ENCODE measurements at places on chromosomes 16 and 17.

DNA sequence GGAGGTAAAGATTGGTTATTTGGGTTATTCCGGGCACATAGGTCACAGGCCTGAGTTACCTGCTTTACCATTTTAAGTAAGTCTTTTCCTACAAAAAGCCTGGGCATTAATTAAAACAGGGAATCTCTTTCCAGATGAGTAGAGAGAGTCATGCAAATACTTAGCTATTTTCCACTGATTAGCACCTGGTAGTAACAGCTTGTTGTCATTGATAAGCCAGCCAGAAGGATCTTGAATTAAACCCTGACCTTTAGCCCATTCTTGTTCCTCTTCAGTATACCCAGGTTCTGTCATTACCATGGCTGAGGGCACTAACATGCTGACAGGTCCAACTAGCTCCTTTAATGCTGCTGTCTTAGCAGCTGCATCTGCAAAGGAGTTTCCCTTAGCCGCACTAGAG, 44.4 kb upstream of the ARL4D start:
- DNase-seq: no peak

DNA sequence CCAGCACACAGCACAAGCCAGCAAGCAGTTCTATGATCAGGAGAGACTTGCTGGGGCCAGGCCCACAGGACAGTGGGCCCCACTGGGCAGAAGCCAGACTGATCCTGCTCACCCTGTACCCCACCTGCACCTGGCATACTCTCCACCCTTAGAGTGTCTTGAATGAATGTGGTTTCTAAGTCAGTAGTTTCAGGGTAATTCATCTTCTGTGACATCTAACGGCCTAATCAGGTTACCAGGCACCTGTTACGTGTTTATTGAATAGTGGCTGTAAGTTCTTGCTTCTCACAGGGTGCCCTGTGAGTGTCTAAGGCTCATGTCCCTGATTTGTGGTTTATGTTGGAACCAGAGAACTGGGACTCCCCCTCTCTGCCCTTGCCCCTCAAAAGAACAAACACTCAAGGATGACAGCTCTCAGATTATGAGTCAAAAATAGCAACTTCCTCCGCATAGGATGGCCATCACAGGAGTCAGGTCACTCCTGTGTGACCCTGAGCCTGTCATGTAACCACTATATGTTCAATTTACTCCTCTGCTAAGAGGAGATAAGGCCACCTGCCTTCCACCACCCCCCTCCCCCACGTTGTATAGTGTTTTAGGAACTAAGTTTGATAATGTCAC, 7.0 kb upstream of the OR2C1 start:
- no peak for DNase-seq

DNA sequence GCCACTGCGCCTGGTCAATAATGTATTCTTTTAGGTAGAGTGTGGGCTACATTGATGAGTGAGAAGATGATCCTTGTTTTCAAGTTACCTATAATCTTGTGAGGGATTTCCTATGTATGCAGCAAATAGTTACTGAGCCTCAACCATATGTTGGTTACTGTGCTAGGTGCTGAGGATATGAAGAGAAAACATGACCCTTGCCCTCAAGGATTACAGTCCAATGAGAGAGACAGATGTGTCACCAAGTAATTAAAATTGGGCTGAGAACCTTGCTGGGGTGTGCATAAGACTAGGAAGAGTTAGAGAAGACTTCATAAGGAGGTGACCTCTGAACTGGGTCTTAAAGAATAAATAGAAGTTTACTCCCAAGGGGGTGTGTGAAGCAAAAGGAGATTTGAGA, 7.4 kb downstream of the POLR2A start:
- DNase-seq: no peak

GRCh38 chr17:42247734-42248133, 28.5 kb downstream of the STAT5B start:
- peak; percentile 35 for DNase-seq

- no peak for DNase-seq
These were observed 92.0 kb upstream of the CDH5 start for GRCh38 chr16:66274335-66275110.

- DNase-seq: no peak
These were observed 1.6 kb downstream of the HIC1 start for GRCh38 chr17:2056206-2057174.

DNA sequence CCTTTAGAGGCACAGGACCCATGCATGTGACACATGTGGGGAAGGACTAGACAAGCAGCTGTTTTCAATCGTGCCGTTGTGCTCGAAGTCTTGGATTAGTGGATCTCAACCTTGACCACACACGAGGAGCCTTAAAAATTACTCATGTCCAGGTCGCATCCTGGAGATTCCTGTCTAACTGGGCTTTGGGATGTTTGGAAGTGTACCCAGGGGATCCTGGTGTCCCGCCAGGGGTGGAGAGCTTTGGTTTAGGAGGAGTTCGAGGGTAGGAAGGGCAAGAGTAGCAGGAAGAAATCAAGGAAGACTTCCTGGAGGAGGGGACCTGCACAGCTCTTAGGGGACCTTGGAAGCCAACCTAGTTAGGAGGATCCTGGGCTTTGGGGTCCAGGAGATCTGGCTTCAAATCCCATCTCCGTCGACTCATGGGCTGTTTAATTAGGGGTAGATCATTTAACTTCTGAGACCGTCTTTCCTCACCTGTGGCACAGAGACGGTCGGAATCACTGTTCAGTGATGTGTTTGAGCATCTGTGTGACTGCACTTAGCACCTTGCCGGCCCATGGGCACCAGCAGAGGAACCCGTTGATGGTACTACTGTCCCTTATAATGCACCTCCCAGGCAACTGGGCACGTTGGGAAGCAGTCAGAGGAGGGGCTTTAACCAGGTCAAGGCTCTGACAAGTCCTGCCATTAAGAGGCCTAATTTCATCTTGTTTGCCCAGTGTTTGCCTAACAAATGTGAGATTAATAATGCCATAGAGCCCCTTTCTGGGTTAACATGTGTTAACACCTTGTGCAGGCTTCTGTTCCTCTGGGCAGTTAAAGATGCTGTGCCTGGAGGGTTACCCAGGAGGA, 102.0 kb upstream of the PLCG2 start:
- DNase-seq: no peak

GRCh38 chr17:66717641-66718058, 117.3 kb upstream of the CACNG5 start:
- DNase-seq: no peak

DNA sequence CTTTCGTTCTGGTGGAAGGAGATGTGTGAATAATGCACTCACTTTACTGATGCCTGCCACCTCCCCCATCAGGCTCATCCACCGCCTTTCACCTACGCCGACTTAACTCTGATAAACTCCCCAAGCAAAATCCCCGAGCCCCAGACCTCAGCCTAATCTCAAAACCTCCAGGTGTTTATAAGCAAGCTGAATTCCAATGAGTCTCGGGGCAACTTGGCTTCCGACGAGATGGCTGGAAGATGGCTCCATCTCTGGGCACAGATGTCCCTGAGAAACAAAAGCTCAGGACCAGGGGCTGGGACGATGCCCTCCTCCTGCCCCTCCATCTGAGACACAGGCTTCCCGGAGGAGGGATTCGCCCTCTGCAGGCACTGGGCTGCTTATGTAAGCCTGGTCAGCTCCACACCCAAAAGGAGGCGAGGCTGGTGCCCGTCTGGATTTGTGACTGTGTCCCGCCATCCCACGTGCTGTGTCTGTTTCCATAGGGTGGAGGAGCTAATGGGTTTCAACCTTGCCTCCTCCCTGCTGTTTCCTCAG, 386.4 kb upstream of the TNRC6C start:
- no peak for DNase-seq

DNA sequence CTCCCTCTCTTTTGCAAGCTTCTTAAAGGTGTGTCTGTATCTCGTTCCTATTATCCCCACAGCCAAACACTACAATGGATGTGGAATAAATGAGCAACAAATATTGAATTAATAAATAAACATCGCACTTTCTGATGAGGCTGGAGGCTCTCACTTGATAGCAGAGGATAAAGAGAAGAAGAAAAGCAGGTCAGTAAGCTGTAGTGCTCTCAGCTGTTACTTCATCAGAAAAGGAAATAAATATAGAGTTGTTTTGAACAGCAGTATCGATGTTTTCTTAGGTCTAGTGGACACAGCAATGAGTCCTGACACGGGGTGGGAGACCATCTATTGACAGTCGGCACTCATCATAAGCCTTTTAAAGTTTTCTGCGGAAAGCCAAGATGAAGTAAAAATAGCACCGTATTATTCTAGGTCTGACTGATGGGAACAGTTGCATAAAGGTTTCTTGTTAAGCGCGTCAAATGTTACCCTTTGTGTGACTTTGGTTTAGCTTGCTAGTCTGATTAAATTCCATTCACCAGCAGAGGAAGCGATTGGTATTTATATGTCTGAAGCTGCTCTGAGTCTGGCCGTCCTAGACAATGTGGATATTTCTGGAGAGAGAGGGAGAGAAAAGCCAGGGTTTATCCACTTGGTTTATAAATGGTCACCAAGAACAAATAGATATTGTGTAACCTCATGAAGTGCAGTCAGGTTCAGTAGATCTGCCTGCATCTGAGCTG, 646.1 kb downstream of the CDH11 start:
- DNase-seq: no peak

- peak; percentile 32 for DNase-seq
These were observed 139.6 kb downstream of the XYLT1 start for GRCh38 chr16:17331071-17331607.

DNA sequence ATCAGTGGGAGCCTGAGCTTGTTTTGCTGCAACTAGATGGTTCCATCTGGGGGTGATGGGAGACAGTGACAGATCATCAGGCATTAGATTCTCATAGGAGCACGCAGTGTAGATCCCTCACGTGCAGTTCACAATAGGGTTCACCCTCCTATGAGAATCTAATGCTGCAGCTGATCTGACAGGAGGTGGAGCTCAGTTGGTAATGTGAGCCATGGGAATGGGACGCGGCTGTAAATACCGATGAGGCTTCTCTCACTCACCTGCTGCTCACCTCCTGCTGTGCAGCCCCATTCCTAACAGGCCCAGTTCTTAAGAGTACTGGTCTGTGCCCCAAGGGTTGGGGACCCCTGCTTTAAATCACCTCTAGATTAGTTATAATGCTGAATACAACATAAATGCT, 137.5 kb upstream of the PLEKHM1 start:
- DNase-seq: no peak

DNA sequence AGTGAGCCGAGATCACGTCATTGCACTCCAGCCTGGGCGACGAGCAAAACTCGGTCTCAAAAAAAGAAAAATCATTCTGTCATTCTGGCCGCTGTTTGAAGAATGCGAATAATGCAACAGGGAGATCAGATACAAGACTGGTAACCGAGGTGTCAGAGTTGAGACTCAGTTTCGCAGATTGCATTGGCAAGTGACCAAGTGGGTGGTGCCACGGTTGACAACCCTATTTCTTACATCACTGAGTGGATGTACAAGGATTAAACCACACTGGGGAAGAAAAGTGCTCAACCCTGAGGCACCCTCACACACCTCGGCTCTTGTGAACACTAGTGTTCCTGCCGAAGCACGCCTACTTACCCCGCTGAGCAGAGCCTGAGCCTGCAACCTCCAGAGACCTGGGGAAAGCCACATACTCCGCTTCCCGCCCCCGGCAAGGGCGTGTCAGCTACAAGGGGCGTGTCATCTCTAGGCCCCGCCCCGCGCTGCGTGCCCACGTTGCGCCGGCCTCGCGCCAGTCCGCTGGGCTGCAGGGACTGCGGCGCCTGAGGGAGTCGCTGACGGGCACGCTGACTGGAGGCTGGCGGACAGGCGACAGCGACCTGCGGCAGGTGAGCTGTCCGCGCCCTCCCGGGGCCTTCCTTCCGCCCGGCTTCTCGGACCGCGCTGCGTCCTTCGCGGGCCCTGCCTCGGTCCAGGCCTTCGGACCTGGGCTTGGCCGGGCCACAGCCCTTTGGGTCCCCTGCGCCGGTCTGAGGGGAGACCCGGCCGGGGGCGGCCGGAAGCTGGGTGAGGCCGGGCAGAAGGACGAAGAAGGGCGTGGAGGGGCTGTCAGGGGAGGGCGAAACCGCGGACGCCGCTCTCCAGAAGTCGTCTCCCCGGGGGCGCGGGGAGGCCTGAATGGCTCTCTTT, at the start of gene HMOX2:
Gene HMOX2, plus strand, starts transcription at position 519 of the 909 bp plus-strand sequence. CDS start 29,127 bp downstream, outside the sequence.
- no peak for DNase-seq

- no peak for DNase-seq
These were observed 18.2 kb upstream of the BHLHA9 start for GRCh38 chr17:1251866-1252608.

DNA sequence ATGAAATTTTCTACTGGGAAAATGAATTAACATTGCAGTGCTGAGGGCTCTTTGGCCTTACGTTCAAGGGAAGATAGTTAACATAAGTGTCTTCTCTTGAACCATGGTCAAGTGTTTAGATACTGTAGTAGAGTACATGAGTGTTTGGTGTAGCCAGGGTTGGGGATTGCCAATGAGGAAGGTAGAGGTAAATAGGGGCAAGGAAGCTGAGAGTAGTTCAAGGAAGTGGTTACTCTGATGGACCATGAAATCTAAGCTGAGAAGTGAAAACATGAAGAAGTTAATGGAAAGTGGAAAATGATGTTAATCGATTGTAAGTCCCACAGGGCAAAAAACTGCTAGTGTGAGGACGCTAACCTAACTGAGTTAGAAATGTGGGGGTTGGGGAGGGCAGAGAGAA, 249.6 kb upstream of the AXIN2 start:
- DNase-seq: no peak

GRCh38 chr17:72264682-72265405, 144.0 kb downstream of the SOX9 start:
- no peak for DNase-seq

DNA sequence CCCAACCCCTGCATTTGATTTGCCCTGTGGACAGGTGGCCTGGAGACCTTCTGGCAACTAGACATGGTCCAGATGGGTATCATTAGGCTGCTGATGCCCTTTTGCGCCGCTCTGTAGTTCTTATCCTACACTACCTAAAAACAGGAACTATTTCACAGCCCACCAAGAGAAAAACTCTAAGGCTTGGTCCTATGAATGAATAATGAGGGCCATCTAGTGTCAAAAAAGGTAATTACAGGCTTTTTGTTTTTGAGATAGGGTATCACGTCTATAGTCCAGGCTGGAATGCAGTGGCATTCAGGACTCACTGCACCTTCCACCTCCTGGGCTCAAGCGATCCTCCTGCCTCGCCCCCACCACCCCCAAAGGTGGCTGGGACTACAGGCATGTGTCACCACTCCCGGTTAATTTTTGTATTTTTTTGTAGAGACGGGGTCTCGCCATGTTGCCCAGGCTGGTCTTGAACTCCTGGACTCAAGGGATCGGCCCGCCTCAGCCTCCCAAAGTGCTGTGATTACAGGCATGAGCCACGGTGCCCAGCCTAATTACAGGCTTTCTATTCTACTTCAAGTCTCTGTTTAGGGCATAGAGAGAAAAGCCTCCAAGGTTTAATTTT, 20.9 kb downstream of the COIL start:
- no peak for DNase-seq

- DNase-seq: no peak
These were observed 11.5 kb upstream of the WIPI1 start for GRCh38 chr17:68468788-68469187.

GRCh38 chr17:74163271-74163821, 40.1 kb upstream of the RPL38 start:
- DNase-seq: no peak

DNA sequence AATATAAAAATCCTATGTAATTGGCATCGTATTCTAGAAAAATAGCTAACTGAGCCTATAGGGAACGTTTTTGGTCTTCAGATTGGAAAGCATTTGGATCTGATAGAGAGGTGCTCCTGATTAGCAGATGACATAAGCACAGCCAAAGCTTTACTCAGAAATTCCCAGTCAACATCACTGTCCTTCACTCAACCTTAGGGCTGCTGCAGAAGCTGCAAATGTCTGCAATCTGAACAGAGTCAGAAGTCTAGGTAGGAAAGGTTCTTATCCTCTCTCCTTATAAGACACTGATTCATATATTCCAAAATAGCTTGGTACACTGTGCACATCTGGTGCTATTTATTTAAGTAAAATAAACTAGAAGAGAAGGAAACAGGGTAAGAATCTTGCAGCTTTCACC, 19.2 kb downstream of the STRADA start:
- no peak for DNase-seq

Measured in GM04503 (cell line).